Activated naive CD4-positive, alpha-beta T cell treated with Interleukin-2 at 50 U/mL for 16 hours (primary cell): ENCODE measurements at places on chromosomes 12 and 14.

DNA sequence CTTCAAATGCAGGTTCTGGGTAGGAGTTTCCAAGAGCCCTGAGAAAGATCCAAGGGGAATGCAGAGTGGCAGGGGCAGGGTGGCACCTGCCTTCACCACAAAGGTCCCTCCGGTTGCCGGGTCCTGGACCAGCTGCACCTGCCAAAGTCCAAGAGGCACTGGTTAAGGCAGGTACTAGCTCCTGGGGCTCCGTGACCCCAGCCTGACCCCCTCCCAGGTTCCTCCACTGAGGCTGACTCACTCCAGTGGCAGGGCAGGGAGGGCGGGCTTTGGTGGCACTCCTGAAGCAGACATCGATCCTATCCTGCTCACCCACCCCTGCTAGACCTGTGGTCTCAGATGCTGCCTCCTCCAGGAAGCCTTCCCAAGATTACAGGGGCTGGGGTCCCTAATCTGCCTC lies 11.4 kb downstream of the RPS6KL1 start:
- no peak for DNase-seq

DNA sequence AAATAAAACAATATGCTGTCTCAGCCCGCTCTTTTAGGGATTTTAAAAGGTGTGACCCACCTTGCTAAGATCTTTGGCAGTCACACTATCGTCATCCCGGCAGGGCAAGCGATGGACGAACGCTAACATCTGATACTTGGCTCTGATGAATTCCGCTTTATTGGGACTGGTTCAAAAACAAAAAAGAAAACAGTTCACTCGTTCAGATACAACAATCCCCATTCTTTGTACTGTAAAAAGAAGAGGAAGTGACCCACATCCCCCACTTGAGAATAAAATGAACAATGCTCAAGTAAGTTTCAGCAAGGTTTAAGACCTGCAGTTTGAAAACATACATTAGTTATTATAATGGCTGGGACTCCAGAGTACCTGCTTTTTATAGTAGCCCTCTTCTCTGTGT lies 7.3 kb downstream of the GIT2 start:
- no peak for DNase-seq

GRCh38 chr12:64085996-64086395 lies 136.1 kb downstream of the KICS2 start:
- DNase-seq = no peak

GRCh38 chr14:49692811-49693734 lies at the start of gene KLHDC1:
KLHDC1 (plus strand) TSS chr14:49693120; CDS start chr14:49693195, 75 bp downstream.
- peak; percentile 79 for DNase-seq

DNA sequence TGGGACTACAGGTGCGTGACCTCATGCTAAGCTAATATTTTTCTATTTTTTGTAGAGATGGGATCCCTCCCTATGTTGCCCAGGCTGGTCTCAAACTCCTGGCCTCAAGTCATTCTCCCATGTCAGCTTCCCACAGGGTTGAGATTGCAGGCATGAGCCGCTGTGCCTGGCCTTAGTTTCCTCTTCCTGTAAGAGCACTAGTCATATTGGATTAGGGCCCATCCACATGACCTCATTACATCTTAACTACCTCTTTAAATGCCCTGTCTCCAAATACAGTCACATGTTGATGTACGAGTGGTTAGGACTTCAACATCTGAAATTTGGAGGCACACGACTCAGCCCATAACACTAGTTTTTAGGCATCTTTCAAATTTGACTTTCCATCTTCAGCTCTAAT lies 72.2 kb upstream of the RASSF3 start:
- no peak for DNase-seq

GRCh38 chr12:132145334-132145733 lies 1.1 kb downstream of the NOC4L start:
- DNase-seq = no peak

GRCh38 chr12:45863332-45863731 lies 127.0 kb downstream of the SCAF11 start:
- no peak for DNase-seq

DNA sequence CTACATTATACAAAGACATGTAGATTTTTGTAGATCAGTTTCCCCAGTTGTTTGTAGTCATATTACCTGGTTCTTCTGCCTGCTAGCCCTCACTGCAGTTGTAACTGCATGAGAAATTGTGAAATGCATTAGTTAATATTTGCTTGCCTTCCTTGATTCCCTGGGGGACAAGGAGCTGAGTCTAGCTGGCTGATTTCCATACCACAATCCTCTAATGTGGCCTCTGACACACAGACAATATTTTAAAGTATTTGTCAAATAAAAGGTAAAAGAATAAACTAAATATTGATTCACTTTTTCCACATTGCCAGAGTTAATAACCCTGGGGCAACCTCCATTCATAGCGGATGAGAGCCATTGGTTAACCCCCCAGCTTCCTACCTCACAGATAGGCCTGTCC lies 128.8 kb upstream of the TMEM132C start:
- no peak for DNase-seq

DNA sequence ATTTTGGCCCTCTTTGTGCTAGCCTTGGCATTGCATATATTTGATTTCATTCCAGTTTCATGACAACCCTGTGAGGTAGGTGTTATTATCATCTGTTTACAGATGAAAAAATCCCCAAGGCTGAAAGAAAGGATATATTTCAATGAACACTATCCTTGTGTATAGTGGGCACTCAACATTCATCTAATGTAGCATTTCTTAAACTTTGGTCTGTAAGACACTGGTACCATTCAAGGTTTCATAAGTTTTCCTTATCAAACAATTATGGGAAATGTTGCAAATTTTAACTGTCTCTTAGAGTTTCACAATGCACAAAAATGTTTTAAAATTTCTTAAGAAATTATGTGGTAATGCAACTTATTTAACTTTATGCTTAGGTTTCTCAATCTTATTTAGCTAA lies 44.3 kb downstream of the ATP23 start:
- no peak for DNase-seq

GRCh38 chr14:20986811-20987210 lies 3.0 kb upstream of the METTL17 start:
- DNase-seq = no peak
